ENCODE measurements at places on chromosomes 13 and 19. TPM values are rescaled to one million over a fixed set of nuclear protein-coding genes. Genes with fewer than 3 reads are reported as not detected.

GRCh38 chr19:3547301-3547731, 8.3 kb downstream of the TEKTIP1 start:
- no peak for DNase-seq

DNA sequence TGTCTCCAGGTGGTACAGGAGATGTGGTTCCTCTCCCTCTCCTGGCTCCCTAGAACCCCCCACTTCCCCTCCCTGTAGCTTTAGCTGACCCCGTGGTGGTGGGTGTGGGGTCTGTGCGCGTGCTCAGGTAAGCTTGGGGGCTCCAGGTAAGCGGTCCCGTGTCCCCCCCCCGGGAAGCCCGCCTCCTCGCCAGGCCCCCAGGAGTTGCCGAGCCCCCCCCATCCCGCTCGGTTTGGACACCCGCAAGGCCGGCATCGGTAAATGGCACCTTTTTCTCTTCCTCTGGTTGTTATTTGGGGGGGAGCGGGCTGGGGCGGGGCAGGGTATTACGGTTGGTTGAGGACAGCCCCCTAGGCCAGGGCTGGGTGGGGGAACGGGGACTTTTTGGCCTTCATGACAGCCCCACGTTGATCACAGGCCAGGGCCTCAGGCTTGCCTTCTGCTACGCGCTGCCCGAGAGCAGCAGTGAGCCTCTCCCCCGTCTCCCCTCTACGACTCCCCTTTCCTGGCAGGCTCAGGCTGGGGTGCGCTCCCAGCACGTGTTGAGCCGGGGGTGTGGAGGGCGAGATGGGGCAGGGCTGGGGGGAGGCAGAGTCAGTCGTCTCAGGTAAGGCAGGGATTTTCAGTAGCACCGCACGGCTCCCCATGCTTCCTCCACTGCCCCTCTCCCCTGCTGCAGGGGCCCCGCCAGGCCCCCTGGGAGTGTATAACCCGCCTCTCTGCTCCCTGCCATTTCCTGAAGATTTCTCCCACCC, 10.7 kb upstream of the LIN7B start:
- no peak for DNase-seq

DNA sequence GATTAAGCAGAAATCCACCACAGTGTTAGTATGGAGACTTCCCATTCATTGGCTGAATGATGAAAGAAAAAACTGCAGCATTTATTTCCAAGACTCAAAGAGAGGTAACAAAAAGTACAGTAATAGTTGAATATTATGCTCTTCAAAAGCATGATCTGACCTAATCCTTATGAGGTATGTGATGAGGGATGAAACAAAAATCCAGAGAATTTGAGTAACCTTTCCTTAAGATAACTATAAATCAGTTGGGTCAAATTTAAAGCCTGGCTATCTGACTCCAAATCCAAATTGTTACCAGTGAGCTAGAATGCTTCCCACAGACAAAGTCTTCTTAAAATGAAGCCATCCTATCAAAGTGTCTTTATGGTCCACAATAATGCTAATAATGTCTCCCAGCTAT, 38.1 kb downstream of the NUFIP1 start:
- DNase-seq, result no peak

DNA sequence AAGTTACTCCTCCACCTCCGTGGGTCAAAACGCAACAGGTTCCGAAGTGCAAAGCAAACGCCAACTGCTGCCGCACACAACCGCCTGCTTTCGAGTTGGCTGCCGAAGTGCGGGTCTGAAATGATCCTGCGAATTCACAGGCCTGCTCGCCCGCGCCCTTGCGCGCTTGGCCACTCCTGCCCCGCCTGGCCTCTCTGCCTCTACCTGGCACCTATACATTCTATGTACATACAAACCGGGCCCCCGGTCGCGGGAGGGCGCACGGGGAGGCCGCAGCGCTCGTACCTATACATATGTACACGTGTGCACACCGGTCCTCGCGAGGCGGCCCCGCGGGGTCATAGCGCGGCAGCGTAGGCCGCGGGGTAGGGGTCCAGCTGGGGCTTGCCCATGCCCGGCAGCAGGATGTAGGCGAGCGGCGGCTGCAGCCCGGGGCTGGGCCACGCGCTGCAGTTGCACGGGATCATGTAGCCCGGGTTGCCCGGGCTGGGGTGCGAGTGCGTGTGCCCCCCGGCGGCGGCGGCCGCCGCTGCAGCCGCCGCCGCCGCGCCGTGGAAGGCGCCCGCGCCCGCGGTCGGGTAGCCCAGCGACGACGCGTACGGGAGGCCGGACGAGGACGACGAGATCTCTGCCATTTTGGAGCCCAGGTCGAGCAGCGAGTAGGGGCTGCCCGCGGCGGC, 1.3 kb downstream of the SOX21 start:
- no peak for DNase-seq

DNA sequence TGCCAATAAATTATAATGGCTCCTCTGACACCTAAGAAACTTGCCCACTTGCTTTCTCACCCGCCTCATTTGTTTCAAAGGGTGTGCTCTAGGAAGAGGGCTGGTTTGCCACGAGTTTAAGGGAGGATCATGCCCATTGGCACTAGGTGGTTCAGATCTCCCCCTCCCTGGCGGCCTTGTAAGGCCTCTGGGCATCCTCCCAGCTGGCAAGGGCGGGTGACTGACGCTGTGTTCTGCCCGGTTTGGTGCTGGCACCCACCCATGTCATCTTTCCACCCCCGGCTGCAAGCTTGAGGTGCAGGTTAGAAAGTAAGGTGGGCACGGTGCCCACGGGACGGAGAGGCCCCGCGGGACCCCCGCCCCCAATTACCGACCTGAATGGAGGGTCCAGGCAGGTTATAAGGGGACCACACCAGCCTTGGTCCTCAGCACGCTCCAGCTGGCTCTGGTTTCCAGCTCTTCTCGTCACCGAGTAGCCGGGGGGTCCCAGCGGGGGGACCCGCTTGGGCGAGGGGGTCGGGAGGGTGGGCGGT, 90.4 kb downstream of the PTPRS start:
- DNase-seq, result peak; percentile 28

The IGFL2 gene
- not detected for total RNA-seq

- no peak for DNase-seq
These were observed 158.6 kb upstream of the UFM1 start for GRCh38 chr13:38191016-38191415.

The LRRC8E gene
- total RNA-seq, result not detected

- DNase-seq, result no peak
These were observed 3.6 kb downstream of the POU4F1 start for GRCh38 chr13:78599645-78600279.

The APC2 gene
- under 0.01 TPM for total RNA-seq

DNA sequence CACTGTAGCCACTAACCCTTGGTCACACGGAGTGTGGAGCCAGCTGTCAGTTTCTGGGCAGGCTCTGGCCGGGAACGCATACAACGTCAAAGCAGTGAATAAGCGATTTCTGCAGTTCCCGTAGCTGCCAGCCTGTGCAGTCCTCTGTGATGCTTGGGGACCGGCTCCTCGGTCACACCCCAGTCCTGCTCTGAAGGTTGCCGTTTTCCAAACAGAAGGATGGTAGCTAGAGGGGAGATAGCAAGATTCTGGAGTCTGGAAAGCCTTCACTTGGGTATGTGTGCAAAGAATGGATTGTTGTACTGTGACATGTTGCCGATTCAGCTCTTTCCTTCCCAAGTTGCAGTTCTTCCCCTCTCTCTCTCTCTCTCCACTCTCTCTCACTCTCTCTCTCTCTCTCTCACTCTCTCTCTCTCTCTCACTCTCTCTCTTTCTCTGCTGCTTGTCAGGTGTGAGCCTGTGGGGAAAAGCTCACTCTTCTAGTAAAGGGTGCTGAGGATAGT, 38.7 kb upstream of the C1QTNF9 start:
- DNase-seq, result peak; percentile 62

DNA sequence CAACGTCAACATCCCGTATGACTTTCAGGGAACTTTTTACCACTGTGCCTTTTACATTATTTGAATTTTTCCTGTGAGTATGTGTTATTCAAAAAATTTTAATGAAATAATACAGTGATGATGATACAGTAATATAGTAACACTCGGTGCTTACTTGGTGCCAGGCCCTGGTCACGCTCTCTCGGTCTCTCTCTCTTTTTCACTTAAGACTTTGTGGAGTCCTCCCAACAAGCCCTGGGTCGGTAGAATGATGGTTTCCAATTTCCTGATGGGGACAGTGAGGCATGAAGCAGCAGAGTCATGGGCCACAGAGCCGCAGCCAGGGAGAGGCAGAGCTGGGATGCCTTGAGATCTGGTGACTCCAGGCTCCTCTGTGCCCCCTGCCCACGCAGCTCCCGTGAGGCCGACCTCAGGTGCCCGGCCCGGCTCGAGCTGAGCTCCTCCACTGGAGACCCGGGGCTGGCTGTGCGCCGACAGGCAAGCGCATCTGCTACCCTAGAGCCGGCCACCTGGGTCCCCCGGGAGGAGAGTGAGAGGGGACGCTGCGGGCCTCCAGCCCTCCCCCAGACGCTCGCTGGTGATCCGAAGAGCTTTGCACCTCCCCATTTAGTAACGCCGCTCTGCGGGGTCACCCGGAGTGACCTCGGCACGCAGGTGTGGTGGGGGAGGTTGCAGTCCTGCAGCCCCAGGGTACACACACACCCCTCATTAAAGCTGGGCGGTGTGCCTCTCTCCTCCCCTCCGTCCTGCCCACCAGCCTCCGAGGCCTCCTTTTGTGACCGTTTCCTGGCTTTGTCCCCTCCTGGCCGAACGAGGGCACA, 4.4 kb upstream of the SBK3 start:
- DNase-seq, result peak; percentile 19

The C13orf42 gene
- not detected for total RNA-seq

The CD33 gene
- not detected for total RNA-seq

DNA sequence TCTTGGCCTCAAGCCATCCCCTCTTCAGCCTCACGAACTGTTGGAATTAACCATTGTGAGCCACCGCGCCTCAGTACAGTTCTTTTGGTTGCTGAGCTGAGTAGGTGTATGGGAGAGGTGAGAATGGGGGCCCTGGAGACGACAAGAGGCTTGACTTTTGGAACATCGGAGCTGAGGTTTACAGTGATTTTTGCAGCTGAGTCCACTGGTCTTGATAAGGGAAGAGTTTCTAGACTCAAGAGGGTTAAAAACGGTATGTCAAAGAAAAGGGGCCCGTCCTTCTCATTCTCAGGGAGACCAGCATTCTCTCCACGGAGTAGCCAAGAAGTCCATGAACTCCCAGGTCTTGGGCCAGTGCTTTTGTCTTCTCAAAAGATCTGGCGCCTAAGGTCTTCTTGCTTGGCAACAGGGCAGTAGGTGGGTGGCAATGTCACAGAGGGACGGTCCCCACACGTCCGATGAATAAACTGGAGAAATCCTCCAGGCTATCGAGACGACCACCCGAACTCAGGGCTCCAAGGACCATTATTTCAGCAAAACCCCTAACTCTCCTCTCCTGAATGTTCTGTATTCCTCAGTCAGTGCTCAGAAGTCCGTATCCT, 6.4 kb upstream of the QTRT1 start:
- no peak for DNase-seq

- no peak for DNase-seq
These were observed 18.5 kb downstream of the RNASEH2B start for GRCh38 chr13:50928102-50928501.

The N4BP2L1 gene
- 1.5 TPM for total RNA-seq

- DNase-seq, result no peak
These were observed 110.9 kb upstream of the CSNK1A1L start for GRCh38 chr13:37216331-37216730.
